ENCODE measurements at places on chromosomes 3 and 15.

GRCh38 chr3:127368186-127369032, 80.6 kb upstream of the PRR20G start:
- DNase-seq, result no peak

DNA sequence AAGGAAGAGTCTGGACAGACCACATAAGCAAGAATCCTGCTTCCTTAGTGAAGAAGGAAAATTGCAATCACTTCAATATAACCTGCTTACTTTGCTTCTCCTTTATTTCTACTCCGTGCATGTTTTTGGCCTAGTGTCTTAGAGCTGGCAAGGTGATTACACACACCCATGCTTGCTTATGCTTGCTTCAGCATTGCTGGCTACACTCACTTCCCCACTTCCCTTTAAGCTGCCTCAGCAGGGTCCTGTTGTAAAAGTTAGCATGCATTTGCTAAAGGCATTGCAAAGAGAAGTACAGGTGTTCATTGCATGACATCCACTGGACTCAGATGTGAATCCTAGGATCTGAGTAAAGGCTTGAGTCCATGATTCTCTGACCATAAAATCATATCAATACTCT, 47.5 kb upstream of the STT3B start:
- DNase-seq, result no peak

DNA sequence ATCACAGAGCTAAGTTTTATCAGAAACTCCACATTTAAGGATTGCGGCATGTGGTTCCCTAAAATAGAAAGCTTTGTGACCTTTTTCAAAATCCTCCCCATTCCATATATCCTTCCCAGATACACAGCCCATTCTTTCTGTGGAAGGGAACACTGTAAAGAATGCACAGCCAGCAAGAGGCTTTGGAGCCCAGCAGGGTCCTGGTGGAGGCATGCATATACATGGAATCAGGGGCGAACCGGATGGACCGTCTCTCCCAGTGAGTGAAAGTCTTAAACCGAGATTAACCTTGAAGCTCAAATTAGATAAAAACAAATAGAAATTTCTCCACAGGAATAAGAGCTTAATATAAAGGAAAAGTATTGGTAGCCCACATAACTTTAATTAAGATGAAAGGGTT, 436.2 kb upstream of the MDFIC2 start:
- no peak for DNase-seq

DNA sequence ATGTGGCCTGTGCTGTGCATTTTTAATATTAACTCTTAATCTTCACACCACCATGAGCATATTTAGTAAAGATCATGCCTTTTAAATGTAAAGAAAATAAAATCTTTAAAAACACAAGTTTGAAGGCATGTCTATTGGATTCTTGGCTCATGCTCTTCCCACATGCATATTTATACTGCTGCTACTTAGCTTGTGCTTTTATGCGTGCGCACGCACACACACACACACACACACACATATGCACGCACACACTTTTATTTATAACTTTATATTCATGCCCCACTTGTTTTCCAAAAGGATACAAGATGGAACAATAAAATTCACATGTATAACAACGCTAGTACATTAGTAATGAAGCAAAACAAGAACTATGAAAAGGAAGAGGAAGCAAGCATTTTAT, 36.1 kb upstream of the ZPLD1 start:
- DNase-seq, result no peak

DNA sequence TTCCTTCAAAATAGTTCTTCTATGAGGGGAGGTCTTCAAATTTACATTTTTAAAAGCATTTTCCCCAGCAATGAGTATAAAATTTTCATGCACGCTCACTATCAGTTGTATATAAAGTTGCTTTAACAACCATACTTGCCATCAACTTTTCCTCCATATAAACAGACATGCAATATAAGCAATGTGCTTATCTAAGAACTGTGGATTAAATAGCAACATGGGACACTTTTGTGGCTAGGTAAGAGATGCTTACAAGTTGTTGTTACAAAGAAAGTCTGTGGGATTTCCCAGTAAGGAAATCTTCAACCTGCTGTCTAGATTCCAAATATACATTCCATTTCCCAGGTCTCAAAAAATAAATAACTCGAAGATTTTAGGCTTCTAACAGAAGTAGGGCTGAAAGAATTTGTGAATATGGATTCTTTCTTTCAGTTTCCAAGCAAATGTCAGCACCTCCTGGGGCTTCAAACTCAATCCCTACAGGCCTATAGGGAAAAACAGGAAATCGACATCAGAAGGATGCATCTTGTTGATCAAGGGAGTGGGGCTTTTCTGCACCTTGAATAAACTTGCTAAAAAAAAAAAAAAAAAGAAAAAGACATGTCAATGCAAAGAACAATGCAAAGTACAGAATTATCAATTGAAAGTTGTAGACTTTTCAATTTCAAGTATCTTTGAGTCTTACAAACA, 16.1 kb downstream of the TNIK start:
- no peak for DNase-seq

DNA sequence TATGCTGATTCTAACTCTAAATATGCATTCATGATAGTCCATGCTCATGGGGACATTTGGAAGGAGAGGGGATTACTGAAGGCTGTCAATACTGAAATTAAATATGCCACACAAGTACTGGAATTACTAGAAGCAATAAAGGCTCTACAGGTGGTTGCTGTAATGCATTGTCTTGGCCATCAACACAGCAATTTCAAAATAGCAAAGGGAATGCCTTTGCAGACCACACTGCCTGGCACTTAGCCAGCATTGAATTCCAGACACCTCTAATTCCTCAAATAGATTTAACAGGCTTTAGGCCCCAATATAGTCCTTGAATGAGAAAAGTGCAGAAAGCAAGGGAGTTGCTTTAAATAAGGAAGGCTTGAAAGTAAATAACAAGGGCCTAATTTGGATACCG, 115.8 kb upstream of the PLCL2 start:
- no peak for DNase-seq

- DNase-seq, result no peak
Measured at GRCh38 chr15:48940508-48940907, 23.2 kb downstream of the SHC4 start.

- DNase-seq, result no peak
Measured at GRCh38 chr15:53963801-53964200, 14.4 kb upstream of the UNC13C start.

Measured in stomach (tissue), 19 donors.